ENCODE measurements at places on chromosomes 11 and 22.

- DNase-seq, result peak; percentile 69
Measured at GRCh38 chr11:72864702-72865655, 50.8 kb downstream of the ATG16L2 start.

- no peak for DNase-seq
Measured at GRCh38 chr11:10743354-10744000, 7.6 kb upstream of the CTR9 start.

GRCh38 chr22:45880091-45880715 lies 96.8 kb downstream of the WNT7B start:
- no peak for DNase-seq

- no peak for DNase-seq
Measured at GRCh38 chr11:118841469-118842242, 42.0 kb upstream of the CXCR5 start.

- DNase-seq, result no peak
Measured at GRCh38 chr11:73958521-73959141, 7.8 kb downstream of the DNAJB13 start.

DNA sequence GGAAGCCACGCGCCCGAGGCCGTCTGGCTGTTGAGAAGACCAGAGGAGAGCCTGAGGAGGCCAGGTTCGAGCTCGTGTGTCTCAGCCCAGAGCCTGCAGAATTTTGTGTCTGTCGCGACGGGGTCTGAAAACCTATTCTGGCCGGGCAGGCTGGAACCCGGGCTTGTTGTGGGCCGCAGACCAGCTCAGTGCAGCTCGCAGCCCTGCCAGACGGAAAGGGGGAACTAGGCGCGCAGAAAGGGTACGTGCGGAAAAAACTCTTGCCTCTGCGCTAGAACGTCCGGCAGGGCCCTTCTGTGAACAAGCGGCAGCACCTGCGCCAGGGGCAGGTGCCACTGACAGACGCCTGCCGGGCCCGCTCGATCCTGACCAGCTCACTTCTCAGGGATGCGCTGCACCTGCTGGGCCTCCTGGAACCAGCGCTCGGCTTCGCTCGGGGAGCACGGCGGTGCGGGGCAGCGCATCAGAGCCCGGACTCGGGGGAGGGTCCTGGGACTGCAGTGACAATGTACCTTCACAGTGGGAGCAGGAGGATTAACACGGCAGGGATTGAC lies 409.3 kb downstream of the BRD1 start:
- no peak for DNase-seq

- DNase-seq, result peak; percentile 50
Measured at GRCh38 chr22:30947816-30948454, 20.6 kb downstream of the MORC2 start.

GRCh38 chr11:17742019-17742418 lies 7.4 kb downstream of the KCNC1 start:
- no peak for DNase-seq

GRCh38 chr11:62676698-62677097 lies 2.2 kb downstream of the UBXN1 start:
- no peak for DNase-seq

- no peak for DNase-seq
Measured at GRCh38 chr11:12623869-12624268, 50.4 kb upstream of the TEAD1 start.

- DNase-seq, result no peak
Measured at GRCh38 chr22:30680991-30681770, 13.5 kb upstream of the OSBP2 start.

- no peak for DNase-seq
Measured at GRCh38 chr11:64098318-64098831, 62.6 kb downstream of the FLRT1 start.

DNA sequence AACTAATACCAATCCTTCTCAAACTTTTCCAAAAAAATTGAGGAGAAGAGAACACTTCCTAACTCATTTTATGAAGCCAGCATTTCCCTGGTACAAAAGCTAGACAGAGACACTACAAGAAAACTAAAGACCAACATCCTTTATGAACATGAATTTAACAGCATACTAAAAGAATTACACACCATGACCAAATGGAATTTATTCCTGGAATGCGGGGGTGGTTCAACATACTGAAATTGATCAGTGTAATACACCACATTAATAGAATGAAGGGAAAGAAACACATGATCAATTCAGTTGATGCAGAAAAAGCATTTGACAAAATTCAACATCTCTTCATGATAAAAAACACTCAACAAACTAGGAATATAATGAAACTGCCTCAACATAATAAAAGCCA lies 148.1 kb downstream of the WNT7B start:
- DNase-seq, result no peak

DNA sequence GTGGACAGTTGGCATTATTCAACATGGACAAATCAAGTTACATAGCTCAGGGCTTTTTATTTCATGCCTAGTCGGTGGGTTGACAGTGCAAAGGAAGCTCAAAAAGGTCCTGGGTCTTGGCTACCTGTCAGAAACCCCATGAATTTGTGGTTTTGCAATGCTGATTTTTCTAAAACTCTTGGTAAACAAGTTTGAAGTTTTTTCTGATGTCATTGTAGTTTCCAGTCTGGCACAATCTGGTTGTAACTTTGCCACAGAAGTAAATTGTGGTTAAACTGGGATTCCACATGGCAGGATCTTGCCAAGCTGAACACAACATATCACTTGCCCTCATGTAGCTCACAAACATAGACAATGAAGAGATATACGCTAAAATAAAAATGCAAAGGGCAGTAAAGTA lies 100.8 kb downstream of the EHF start:
- no peak for DNase-seq

DNA sequence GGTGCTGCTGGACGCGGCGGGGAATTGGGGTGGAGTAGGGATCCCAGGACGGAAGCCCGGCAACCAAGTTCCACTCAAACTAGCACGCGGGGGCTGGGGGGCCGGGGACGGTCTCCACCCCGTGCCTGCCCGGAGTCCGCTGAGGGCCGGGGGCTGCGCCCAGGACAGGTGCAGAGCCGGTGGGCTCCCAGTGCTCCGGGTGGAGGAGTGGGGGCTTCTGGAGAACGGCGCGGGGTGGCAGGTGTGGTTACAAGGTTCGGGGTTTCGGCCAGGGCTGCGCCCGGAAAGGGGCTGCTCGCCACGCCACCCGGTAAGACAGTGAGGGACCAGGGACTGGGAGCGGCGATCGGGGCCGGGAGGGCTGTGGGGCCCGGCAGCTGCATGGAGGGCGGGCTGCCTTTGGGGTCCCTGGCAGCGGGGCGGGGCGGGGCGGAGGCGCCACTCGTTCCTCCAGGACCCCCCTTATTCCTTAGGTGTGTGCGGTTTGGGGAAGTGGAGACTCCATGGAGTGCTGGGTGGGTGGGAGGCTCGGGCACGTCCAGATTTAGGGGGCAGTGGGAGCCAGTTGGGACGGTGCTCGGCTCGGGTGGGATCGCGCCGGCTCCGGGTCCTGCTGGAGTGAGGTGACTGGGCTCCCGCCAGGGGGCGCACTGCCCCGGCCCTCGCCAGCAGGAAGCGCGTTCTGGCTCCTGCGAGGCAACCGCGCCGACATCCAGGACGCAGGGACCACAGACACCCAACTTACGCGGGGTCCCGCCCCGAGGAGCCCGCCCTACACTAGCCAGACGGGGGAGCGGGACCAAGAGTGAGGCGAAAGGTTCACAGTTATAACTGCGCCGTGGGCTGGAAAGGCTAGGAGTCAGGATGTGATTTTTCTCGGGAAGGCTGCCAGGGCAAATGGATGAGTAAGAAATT lies 868 bp downstream of the TSPAN18 start:
- peak; percentile 33 for DNase-seq

GRCh38 chr22:21622919-21623647 lies 6.7 kb downstream of the YDJC start:
- DNase-seq, result no peak

DNA sequence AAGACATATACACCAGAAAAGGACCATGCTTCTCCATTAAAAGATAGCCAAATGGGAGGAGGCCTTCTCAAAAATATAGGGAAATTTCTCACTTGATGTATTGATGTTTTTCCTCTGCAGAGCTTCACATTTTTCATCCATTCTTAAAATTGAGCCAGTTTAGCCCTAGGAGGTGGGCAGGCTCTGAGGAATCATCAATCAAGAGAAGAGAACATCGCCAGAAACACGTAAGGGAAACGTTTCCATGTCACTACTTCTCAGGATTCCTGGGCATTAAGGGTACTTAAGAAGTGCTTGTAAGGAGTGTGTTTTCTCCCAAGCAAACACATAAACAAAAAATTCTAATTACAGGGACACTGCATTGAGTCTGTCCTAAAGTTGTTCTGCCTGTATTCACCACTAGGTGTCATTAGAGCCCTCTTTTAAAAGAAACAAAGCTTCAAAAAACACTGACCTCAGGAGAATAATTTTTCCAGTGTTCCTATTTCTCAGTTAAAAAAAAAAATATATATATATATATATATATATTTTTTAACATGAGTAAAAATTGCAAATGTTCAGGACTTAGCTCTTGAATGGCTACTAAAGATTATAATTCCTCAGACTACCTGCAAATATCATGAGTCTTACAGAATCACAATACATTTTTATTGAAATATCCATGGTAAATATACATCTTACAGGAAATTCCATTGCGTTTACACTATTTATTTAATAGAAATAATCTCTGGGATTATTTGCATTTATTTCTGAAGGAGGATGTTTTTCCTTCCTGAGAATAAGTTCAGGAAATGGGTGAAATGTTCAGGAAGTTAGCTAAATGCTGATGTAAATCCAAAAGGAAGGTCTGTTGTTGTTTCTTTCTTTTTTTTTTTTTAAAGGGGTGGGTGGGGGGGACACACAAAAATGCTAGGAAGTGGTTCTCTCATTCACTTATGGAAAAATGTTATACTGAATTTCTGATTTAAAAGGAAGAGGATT lies 16.0 kb downstream of the FZD4 start:
- peak; percentile 42 for DNase-seq

GRCh38 chr11:116861539-116861938 lies 24.1 kb upstream of the APOA1 start:
- no peak for DNase-seq

- no peak for DNase-seq
Measured at GRCh38 chr11:12319461-12319951, 57.9 kb upstream of the PARVA start.

GRCh38 chr11:73939096-73939495 lies 11.7 kb upstream of the DNAJB13 start:
- DNase-seq, result peak; percentile 7

GRCh38 chr11:34239465-34240149 lies 118.2 kb downstream of the ABTB2 start:
- DNase-seq, result no peak

GRCh38 chr22:39360674-39361413 lies 11.1 kb downstream of the SYNGR1 start:
- peak; percentile 72 for DNase-seq

DNA sequence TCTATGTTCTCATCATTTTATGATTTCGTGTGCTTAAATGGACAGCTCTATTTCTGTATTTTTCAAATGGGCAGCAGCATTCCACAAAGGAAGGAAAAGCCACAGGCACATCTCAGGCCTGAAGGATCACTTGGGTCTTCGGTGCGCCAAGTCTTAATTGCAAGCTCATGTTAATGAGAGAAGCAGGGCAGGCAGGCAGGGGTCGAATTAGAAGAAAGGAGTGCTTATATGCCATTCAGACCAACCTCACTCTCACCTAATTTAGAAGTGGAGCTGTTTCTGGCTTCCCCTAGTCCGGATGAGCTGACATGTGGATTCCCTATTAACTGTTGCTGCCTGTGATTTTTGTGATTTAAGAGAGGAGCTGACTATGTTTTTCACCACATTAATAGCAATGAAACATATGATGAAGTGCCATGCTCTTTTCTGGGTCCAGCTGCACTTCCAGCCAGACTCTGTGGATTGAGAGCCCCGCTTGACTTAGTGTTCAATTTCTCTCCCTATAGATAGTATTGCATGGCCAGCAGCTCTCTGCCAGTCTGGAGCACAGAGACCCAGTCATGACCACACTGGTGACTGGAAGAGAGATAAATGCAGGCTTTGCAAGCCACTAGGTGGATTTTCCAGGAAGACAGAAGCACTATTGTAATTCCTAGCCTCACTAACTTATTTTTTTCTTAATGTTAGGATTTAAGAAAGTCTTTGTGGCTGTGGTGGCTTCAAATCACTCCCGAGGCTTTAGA lies 373.9 kb upstream of the FAT3 start:
- no peak for DNase-seq

DNA sequence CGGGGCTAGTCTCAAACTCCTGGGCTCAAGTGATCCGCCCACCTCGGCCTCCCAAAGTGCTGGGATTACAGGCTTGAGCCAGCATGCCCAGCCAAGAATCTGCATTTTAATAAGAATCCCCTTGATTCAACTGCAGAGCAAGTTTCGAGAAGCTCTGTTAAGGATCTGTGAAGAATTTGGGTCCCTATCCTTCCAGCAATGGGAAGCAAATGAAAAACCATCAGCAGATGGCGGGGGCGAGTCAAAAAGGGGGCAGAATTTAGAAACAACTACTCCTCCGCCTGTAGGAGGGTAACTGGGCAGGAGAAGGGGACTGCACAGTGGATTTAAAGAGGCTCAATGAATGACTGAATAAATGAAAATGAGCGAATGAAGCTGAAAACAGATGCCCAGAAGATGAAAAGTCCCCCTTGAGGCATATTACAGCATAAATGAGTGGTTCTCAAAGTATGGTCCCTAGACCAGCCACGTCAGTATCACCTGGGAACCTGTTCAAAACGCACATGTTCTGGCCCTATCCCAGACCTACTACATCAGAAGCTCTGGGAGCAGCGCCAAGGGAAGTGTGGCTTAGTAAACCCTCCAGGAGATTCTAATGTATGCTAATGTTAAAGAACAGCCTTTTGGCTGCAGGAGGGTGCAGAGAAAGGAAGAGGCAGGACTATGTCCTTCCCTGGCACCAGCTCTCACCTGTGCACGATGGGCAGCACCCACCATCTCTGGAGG lies 15.0 kb downstream of the VWCE start:
- DNase-seq, result no peak

- DNase-seq, result no peak
Measured at GRCh38 chr22:32501836-32502752, 27.5 kb downstream of the FBXO7 start.

- DNase-seq, result peak; percentile 30
Measured at GRCh38 chr22:24592851-24593558, at the start of gene LRRC75B. Gene LRRC75B (minus strand): TSS chr22:24593073. CDS start chr22:24593039, 34 bp downstream.

- no peak for DNase-seq
Measured at GRCh38 chr11:70307176-70307575, 36.7 kb downstream of the PPFIA1 start.

DNA sequence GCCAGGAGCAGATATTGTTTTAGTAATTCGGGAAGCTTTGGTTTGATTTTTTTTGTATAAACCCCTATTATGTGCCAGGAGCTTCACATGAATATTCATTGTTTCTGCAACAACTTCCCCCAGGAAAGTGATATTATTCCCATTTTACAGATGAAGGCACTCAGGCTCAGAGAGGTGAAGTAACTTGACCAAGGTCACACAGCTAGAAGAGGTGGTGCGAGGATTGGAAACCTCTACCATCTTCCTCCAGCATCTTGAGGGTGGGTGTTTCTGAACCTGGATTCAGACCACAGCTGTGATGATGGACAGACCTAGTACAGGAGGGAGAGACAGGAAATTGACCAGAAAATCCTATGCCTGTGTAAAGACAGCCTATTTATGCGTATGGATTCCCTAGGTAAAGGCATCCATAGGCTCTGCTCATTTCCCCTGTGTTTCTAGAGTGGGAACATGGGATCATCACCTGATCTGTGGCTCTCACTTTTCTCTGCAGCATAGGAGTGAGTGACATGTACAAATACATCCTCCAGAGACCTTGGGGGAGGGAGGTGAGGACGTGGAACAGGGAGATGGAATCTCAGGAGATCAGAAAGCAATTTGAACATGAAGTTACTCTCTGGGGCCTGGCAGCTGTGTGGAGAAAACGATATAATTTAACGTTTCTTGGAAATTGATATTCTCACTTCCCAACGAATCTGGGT lies 81.4 kb downstream of the TSPAN18 start:
- DNase-seq, result no peak

GRCh38 chr11:44630511-44631210 lies 65.2 kb downstream of the CD82 start:
- DNase-seq, result no peak

- DNase-seq, result no peak
Measured at GRCh38 chr11:103584021-103584420, 452.4 kb upstream of the DDI1 start.

Data from kidney glomerular epithelial cell (primary cell).